ENCODE measurements at places on chromosomes 5 and 9.

DNA sequence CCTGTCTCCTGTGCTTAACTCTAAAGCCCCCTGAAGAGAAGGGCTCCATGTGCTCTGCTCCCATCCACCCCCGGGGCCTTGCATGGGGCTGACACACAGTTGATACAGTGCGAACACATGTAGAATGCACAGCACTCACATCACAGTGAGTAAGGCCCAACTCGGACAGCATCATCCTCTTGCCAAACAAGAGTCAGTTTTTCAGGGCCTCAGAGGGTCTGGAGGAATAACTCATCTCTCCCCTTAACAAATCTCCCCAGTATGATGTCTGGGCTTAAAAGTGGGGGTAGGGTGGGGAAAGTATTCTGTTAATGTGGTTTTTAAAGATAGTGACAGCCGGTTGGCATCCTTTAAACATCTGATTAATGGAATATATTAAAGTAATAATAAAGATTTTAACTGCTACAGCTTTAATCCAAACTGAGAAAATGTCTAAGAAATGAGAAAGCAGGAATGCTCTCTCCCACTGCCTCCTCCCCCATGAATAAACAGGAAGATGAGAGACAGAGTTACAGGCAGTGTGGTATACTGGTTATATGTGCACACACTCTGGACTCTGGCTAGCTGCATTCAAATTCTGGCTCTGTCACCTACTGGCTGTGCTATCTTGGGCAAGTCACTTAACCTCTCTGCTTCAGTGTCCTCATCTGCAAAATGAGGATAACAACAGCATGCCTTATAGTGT, 22.5 kb downstream of the APBA1 start:
- no peak for DNase-seq

- DNase-seq: no peak
These were observed 654 bp upstream of the TUT7 start for GRCh38 chr9:86354818-86355309.

GRCh38 chr9:76598981-76599380, 140.0 kb downstream of the GCNT1 start:
- DNase-seq: no peak

DNA sequence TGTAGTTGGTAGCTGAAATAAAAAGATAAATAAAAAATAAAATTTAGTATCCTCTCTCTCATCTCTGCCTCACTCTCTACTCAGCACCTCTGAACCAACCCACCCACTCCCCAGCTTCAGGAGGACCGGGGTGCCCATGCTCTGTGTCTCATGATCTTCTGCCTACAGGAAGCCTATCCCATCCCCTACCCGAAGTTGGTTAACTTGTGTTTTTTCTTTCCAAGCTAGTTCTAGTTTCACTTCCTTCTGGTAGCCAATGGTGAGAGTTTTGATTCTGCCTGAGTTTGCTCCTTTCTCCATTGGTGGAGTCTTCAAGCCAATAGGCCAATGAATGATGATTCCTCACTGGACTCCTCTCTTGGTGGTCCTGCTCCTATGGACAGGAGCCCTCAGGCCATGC, 32.1 kb downstream of the SNX24 start:
- no peak for DNase-seq

DNA sequence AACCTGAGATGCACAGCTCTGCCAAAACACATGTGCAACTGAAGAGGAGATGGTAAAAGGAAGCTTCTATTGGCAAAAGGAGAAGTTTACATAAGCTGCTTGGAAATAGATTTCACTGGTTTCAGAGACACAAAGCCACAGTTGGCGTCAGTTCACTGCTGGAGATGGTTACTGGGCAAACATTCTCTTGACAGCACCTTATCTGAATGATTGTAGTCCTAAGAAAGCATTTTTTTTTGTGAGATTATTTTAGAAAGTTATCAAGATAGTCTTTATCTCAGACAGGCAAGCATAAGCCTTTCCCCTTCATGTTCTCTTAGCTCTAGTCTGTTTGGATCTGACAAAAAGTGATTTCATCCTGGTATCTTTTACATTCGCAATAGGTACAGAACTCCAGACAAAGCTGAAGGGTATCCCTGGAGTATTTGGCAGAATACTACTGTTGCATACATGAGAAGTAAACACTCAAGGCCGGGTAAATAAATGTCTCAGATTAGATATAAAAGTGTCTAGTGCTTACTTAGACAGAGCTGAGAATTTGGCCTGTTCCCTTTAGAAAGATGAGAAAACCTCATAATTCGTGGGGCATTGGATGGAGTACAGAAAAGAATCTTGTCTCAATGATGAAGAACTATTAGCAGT, 1668.0 kb upstream of the NUDT12 start:
- DNase-seq: no peak

GRCh38 chr9:37025071-37025822, 8.8 kb downstream of the PAX5 start:
- no peak for DNase-seq

DNA sequence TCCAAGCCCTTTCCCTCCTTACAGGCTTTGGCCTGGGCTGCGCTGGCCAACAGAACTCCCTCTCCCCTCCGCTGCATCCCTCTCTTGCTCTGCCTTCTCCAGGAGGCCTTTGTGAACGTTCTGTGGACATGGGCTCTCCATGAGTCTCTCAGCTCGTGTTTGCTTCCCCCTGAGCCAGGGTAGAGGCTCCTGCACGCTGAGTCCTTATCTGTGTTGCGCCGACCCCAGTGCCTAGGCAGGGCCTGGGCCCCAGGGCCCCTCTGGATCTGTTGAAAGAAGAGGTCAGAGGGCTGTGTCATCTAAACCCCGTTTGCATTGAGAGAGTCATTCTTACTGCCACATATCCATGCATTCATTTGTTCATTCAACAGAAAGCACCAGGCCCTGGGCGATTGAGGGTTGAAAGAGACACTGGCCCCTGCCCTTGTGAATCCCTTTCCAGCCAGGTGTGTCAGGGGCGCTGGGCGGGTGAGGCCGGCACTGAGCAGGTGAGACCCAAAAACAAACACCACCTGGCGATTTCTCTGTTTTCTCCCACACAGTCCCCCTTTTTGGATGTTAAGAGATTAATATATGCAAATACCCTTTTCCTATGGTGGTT, 111.2 kb upstream of the IER5L start:
- DNase-seq: no peak

DNA sequence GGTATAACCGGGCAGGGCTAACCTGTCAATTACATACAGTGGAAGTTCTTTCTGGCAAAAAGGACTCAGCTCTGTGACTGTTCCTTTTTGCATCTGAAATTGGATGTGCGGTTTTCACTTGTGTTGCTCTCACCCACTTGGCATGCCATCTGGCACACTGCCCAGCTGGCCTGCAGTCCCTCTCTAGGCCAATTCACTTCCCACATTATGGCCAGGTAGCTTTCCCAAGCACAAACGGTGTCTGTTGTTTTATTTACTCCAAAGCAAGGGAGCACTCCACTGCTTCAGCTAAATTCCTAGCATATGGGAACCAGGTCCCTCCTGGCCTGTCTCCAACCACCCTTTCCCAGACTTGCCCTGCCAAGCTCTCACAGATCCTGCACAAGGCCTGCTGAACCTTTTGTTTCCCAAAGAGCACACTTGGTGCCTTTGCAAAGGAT, 132.5 kb downstream of the SEMA6A start:
- DNase-seq: no peak

DNA sequence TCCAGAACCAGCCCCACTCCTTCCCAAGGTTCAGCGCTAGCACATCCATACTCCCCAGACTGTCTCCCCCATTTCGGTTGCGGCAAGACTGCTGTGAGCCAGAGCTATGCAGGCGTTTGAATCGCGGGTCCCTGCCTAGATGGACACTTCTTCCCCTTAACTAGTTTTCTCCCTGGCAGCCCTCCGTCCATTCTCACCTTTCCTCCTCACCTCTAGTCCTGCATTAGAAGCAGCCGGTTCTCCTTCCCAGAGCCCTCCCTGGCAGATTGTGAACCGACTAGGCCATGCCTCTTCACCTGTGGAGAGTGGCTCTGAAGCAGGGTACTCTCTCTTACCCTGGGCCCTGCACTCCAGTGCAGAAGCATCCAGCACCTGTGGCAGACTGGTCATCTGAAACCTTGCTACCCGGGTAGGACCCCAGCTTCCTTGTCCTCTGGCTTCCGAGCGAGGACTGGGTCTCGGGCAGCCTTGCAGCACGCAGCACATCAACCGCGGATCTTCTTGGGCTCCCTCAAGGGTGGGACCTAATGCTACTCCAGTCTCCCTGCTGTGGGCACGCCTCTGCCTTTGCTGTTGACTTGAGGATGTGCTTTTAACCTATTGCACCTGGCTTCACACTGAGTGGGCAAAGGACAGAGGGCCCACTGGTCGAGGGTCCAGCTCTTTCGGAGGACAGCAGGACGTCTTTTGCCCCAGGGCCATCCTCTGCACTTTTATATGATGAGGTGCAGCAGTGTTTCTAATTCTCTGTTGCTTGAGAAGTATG, 183.6 kb downstream of the AOPEP start:
- DNase-seq: no peak

GRCh38 chr9:130050462-130050861, 3.2 kb upstream of the GPR107 start:
- DNase-seq: no peak

GRCh38 chr9:4116723-4117460, 183.0 kb downstream of the GLIS3 start:
- DNase-seq: no peak

DNA sequence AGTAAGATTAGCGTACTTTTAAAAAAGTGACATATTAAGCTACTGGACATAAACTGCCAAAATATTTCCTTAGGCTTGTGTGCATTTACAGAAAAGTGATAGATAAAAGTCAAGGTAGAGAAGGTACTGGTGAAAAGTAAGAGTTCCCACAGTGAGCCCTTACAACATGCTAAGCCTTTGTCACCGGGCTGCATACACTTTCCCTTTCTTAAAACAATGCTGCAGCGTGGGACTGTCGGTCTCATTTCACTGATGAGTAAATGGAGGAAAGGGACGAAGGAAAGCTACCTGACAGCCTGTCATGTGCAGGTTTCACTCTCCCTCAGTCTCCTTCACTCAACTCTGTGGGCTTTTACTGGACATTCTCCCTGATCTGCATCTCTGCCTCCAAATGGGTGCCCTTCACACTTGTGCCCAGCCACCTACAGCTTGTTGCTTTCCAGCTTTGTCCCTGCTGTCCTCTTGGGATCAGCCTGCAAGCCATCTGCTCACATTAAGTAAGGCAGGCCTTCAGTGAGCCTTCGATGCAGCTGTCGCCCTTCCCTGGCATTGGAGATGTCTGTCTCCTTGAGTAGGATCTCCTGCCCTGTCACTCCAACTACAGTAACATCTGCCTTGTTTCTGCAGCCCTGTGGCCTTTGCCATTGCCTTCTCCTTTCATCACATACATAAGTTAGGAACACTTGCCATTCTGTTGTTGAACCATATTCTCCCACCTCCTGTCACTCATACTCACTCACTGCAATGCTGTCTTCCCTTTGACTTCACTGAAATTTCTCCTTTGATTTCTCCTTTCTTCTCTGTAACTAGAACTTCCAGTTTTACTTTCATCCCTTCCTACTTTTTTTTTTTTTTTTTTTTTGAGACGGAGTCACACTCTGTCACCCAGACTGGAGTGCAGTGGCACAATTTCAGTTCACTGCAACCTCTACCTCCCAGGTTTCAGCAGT, 9.3 kb upstream of the ROPN1L start:
- DNase-seq: no peak

GRCh38 chr9:91920630-91921350, 29.2 kb downstream of the ROR2 start:
- no peak for DNase-seq

GRCh38 chr5:122221857-122222256, 90.2 kb upstream of the SNCAIP start:
- no peak for DNase-seq

- DNase-seq: no peak
These were observed 48.9 kb upstream of the CPEB4 start for GRCh38 chr5:173839117-173839713.

DNA sequence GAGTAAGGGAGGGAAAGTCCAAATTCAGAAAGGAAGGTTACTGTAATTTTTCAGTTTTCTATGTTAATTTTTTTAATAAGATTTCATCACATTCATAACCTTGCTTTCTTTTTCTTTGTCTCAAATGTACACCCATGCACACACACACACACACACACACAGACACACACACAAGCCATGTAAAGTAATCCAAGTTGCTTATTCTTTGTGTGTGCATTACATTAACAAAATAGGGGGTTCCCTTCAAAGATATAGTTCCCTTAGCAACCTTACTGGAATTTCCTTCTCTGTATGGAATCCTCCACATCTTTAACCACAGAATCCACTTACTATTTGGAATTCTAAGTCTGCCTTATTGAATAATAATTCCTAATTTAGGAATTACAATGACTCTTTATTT, 32.7 kb downstream of the ZNF366 start:
- DNase-seq: no peak

- no peak for DNase-seq
These were observed 17.9 kb upstream of the NDUFB6 start for GRCh38 chr9:32590898-32591297.

DNA sequence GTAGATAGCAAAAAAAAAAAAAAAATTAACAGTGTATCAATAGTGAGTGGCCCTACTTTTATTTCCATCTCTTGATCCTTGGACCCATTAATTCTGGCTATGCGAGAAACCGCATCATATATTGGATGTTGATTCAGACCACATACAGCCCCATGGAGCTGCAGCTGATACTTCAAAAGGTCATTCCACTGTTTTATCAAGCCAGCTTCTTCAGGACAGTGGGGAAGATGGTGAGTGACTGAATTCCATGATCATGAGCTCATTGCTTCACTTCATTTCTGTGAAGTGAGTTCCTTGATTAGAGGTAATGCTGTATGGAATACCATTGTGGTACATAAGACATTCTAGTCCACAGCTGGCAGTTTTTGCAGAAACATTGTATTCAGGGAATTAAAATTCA, 222.9 kb upstream of the MEF2C start:
- no peak for DNase-seq

DNA sequence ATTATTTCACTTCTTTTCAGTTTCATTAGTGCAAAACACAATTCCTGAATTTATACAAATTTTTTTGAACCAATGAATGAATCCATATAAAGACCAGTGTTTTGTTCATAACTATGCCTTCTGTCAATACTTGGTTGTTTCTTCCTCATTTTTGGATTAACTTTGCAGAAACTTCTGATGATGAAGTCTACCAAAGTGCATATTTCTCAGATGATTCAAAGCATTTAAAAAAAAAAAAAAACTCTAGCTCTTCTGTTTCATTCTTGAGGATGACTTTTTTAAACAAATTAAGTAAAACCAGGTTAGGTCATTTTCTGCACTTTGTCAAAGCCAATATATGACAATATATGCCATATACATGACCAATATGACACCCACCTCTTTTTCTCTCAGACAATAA, 92.6 kb downstream of the CHSY3 start:
- DNase-seq: no peak

DNA sequence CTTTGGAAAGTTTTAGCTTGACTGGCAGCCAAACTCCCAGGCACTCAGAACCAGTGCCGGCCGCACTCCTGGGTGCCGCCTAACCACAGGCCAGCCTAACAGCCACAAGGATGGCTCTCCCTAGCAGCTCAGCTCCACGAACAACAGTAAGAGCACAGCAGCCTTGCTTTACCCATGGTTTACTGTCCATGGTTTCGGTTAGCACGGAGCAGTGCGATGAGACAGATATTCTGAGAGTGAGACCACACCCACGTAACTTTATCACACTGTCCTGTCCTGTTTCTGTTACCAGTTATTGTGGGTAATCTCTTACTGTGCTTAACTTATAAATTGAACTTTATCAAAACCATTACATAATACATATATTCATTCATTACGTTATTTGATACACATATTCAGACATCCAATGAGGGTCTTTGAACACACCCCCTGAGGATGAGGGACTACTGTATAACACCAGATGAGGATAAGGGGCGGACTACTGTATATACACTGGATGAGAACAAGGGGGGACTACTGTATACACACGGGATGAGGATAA, 12.4 kb downstream of the CLPTM1L start:
- no peak for DNase-seq

All from CD8-positive, alpha-beta memory T cell (primary cell).